IPS-NIHi11 (cell line): ENCODE measurements at places on chromosomes 2 and 18.

- DNase-seq = no peak
These were observed 125.9 kb downstream of the PXDN start for GRCh38 chr2:1618191-1618961.

DNA sequence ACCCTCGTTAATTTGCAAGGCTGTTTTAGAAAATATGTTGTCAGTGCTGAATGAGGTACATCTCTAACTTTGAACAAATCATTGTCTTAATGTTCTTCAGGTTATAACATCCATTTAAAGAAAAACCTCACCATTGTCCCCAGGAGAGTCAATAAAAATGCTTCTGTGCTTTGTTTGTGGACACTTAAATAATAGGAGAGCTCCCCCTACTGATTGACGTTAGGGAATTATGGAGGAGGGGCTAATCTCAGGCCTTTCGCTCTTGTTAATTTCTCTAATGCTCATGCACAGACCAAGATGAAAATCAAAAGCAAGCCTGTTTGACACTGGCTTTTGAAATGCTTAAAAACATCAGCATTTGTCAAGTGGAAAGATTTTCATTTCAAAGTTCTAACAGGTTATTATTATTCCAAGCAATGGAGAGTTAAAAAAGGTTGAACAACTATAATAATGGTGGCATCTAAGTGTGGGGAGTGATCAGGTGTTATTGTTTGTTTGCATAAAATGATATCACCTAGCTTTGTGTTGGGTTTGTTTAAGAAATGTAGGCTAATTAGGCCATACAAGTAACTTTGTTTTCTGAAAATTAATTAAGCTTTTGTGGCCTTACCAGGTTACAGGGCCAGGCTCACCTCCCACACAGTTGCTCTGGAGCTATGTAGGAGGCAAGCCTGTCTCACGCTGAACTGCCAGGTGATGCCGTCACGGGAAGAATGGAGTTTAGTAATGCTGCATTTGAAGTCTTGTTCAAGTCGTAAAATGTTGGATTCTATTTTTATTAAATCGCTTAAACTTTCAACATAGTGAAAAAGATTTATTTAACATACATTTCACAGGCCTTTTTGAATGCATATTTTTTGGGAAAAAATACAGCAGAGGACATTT is 51.7 kb upstream of the SMIM21 start:
- peak; percentile 65 for DNase-seq

- DNase-seq = peak; percentile 91
These were observed 412 bp upstream of the NCK2 start for GRCh38 chr2:105744091-105744908.

GRCh38 chr2:176854878-176855277 is 357.7 kb upstream of the HNRNPA3 start:
- DNase-seq = no peak

DNA sequence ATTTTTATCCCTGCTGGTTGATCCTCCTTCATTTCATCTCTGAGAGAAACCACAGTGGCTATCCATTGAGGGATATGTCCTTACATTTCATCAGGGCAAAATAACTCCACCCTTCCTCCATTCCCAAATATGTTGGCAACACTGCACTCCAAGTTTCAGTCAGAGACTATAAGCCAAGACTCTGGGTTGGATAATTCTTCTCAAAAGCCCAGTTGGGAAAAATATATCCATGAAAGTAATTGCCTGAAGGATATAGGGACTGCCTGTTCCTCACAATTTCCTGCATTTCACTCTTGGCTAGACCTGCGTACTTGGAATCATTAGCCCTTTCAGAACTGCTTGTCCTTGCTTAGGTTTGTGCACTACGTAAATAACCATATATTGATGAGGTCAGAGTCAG is 27.9 kb upstream of the EPB41L3 start:
- DNase-seq = no peak

GRCh38 chr18:79527656-79528315 is 132.1 kb downstream of the NFATC1 start:
- DNase-seq = no peak

DNA sequence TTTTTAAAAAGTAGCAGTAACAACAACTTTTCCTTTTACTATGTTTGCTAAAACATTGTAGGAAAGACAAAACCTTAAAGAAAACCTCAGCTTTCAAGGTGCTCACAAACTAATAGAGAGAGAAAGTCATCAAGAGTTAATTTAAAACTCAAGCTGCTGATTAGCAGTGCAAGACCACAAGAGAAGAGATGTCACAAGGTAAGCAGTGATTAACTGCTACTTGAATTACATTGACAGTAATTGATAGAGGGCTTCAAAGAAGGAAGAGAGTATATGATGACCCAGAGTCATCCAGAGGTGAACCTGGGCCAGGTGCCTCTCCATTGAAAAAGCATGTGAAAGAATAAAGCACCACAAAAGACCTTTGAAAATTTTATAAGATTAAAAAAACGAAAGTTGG is 939.6 kb upstream of the CNTNAP5 start:
- DNase-seq = no peak

GRCh38 chr18:13625355-13625754 is 101.0 kb downstream of the FAM210A start:
- DNase-seq = no peak

GRCh38 chr2:11515490-11515981 is 18.3 kb upstream of the GREB1 start:
- no peak for DNase-seq

DNA sequence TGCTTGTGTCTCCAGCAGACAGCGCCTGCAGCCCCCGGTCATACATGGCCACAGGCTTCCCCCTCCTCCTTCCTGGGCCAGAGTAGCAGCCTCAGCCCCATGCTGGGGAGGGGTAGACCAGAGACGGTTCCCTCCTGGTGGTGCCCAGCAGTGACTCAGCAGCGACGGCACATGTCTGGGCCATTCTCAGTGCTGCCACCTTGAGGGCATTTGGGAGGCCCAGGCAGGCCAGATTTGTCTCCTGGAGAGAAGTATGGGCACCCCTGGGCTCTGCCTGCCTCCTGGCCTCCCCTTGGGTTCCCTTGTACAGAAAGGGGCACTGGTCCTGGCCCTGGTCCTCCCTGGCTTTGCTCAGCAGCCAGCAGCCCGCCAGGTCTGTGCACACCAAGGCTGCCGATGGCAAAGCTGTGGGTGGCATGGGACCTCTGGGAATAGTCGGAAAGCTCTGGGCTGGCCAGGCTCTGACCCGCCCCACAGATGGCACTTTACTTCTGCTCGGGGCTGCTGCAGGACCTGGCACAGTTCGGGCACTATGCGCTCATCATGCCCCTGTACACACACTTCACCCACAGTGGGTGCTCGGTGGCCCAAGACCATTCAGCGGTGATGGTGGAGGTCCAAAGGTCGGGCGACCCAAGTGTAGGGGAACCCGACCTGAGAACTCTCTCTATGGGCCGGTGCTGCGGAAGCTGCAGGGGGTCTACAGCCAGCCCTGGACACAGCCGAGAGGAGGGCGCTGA is 11.4 kb upstream of the ALPI start:
- DNase-seq = peak; percentile 67

DNA sequence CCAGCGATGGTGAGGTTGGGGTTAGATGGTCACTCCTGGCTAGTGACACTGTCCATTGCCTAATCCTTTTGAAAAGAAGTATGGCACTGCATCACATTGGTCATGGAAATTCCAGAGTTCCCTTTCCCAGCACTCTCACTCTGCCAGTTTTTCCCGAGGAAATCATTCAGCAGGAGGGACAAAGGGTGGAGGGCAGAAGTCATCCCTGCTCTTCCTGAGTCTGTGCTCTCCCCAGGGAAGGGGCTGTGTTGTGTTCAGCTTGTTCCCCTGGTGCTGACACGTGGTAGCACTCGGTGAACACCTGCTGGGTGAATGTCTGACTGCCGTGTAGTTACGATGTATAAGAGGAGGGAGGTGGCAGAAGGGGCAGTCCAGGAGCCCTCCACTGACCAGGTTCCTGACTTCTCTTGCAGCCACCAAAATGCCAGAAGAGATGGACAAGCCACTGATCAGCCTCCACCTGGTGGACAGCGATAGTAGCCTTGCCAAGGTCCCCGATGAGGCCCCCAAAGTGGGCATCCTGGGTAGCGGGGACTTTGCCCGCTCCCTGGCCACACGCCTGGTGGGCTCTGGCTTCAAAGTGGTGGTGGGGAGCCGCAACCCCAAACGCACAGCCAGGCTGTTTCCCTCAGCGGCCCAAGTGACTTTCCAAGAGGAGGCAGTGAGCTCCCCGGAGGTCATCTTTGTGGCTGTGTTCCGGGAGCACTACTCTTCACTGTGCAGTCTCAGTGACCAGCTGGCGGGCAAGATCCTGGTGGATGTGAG is 21.6 kb downstream of the STEAP3 start:
- DNase-seq = no peak

- DNase-seq = no peak
These were observed 67.4 kb downstream of the NAB1 start for GRCh38 chr2:190716176-190716807.

- no peak for DNase-seq
These were observed 1231.2 kb upstream of the CELF4 start for GRCh38 chr18:38796762-38797161.
